ENCODE measurements at places on chromosomes 6 and 20. TPM values are rescaled to one million over a fixed set of nuclear protein-coding genes. Genes with fewer than 3 reads are reported as not detected.
A peak's percentile ranks its signal among the peaks of the same experiment; 100 is the strongest.

The RFX6 gene
- total RNA-seq: not detected

The DEFB132 gene
- total RNA-seq: not detected

The SLC22A23 gene
- 38.4 TPM for total RNA-seq

The GPLD1 gene
- 5.3 TPM for total RNA-seq

The KHDC1 gene
- total RNA-seq: 4.3 TPM

- no peak overlapping the region for H3K27ac ChIP-seq
- no peak for DNase-seq
- H3K4me1 ChIP-seq: no peaks in the 10 kb centered on the region
- no peak overlapping the region for H3K4me3 ChIP-seq
Observed at GRCh38 chr6:79656134-79656533, 25.0 kb downstream of the SH3BGRL2 start.

GRCh38 chr6:109052018-109052651 lies 42.5 kb downstream of the SESN1 start:
- DNase-seq: no peak
- no peak overlapping the region for H3K4me3 ChIP-seq
- H3K36me3 ChIP-seq: no peaks in the 10 kb centered on the region
- peaks cover 3% of the 10 kb centered on the region for H3K4me1 ChIP-seq
- no peak overlapping the region for H3K27ac ChIP-seq

- H3K36me3 ChIP-seq: no peaks in the 10 kb centered on the region
- no peak for DNase-seq
- no peak overlapping the region for H3K4me3 ChIP-seq
- H3K4me1 ChIP-seq: peaks cover 20% of the 10 kb centered on the region
- no peak overlapping the region for H3K27ac ChIP-seq
- no peaks in the 10 kb centered on the region for H3K27me3 ChIP-seq
Observed at GRCh38 chr6:169933251-169933821, 181.9 kb downstream of the ERMARD start.

- H3K27me3 ChIP-seq: no peaks in the 10 kb centered on the region
- H3K27ac ChIP-seq: no peak overlapping the region
- no peaks in the 10 kb centered on the region for H3K36me3 ChIP-seq
- no peak for DNase-seq
Observed at GRCh38 chr20:14312001-14312400, 25.4 kb downstream of the FLRT3 start.

- H3K27me3 ChIP-seq: no peaks in the 10 kb centered on the region
- no peaks in the 10 kb centered on the region for H3K36me3 ChIP-seq
- no peak overlapping the region for H3K4me3 ChIP-seq
- no peak overlapping the region for H3K27ac ChIP-seq
Observed at GRCh38 chr6:70459235-70459634, 45.9 kb downstream of the FAM135A start.

- H3K27ac ChIP-seq: no peak overlapping the region
- no peaks in the 10 kb centered on the region for H3K36me3 ChIP-seq
- no peak overlapping the region for H3K4me3 ChIP-seq
- H3K4me1 ChIP-seq: no peaks in the 10 kb centered on the region
- DNase-seq: no peak
Observed at GRCh38 chr6:160190081-160190480, 68.5 kb downstream of the SLC22A1 start.

- H3K4me3 ChIP-seq: no peak overlapping the region
- no peaks in the 10 kb centered on the region for H3K4me1 ChIP-seq
- no peak overlapping the region for H3K27ac ChIP-seq
- no peaks in the 10 kb centered on the region for H3K27me3 ChIP-seq
- no peaks in the 10 kb centered on the region for H3K36me3 ChIP-seq
Observed at GRCh38 chr6:90249458-90249857, 47.2 kb downstream of the BACH2 start.

DNA sequence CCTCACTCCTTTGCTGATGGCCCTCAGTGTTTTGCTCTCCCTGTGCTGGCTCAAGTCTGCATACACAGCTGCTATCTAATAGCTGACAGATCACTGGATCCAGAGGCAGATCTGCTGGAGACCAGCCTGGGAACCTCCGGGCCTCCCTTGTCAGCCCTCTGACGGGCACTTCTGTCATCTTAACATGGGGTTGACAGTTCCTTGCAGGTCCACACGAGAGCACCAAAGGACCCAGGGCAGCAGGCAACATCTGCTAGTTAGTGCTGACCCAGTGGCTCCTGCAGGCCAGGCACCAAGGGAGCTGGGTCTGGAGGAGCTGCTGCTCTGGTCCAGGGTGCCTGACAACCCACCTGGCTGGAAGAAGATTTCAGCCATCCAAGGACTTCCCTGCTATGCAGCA lies 208.1 kb downstream of the UST start:
- DNase-seq: no peak
- no peaks in the 10 kb centered on the region for H3K4me1 ChIP-seq
- no peak overlapping the region for H3K27ac ChIP-seq
- H3K27me3 ChIP-seq: no peaks in the 10 kb centered on the region

GRCh38 chr6:57130661-57131177 lies 40.7 kb downstream of the ZNF451 start:
- no peak overlapping the region for H3K4me3 ChIP-seq
- no peak for DNase-seq
- H3K27ac ChIP-seq: no peak overlapping the region
- H3K4me1 ChIP-seq: no peaks in the 10 kb centered on the region
- H3K27me3 ChIP-seq: no peaks in the 10 kb centered on the region

- H3K4me1 ChIP-seq: no peaks in the 10 kb centered on the region
- H3K27ac ChIP-seq: no peak overlapping the region
- H3K36me3 ChIP-seq: no peaks in the 10 kb centered on the region
- no peak overlapping the region for H3K4me3 ChIP-seq
Observed at GRCh38 chr6:45156075-45156474, 172.1 kb upstream of the RUNX2 start.

- H3K4me3 ChIP-seq: no peak overlapping the region
- H3K27ac ChIP-seq: no peak overlapping the region
- H3K4me1 ChIP-seq: no peaks in the 10 kb centered on the region
- H3K36me3 ChIP-seq: no peaks in the 10 kb centered on the region
- no peaks in the 10 kb centered on the region for H3K27me3 ChIP-seq
- no peak for DNase-seq
Observed at GRCh38 chr6:151723152-151723551, 84.3 kb upstream of the ESR1 start.

DNA sequence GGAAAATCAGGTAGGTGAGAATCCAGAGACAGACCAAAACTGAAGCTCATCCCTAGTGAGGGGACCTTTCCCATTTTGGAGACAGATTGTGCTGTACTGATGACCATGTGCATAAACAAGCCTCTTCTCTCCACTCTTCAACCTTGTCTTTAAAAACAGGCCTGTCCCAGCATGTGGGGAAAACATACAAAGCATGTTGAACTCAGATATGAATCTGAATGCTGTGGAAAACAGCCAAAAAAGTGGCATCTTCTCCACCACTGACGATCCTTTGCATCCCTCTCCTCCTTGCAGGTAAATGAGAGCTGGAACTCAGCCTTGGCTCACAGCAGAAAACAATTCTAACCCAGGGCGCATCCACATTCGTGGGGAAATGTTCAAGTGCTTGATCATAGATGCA lies 123.7 kb upstream of the FOXQ1 start:
- H3K4me3 ChIP-seq: no peak overlapping the region
- H3K36me3 ChIP-seq: no peaks in the 10 kb centered on the region
- H3K27ac ChIP-seq: no peak overlapping the region

DNA sequence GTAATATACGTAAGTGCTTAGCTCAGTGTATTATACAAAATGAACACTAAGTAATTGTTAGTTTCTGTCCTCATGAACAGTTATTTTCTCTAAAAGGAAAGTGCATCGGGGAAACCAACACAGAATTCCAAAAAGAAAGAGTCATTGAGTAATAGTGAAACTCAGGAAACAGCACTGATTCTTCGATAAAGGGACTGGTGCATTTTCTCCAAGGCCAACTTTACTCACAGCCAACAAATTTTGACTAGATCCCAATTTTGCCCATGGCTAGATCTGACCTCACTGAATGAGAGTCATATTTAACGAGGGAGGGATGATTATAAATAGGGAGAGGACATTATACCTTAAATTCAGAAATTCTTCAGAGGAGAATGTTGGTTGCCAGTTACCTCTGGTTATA lies 390.9 kb upstream of the NRSN1 start:
- H3K27ac ChIP-seq: no peak overlapping the region
- H3K4me3 ChIP-seq: no peak overlapping the region
- no peaks in the 10 kb centered on the region for H3K27me3 ChIP-seq
- no peak for DNase-seq

DNA sequence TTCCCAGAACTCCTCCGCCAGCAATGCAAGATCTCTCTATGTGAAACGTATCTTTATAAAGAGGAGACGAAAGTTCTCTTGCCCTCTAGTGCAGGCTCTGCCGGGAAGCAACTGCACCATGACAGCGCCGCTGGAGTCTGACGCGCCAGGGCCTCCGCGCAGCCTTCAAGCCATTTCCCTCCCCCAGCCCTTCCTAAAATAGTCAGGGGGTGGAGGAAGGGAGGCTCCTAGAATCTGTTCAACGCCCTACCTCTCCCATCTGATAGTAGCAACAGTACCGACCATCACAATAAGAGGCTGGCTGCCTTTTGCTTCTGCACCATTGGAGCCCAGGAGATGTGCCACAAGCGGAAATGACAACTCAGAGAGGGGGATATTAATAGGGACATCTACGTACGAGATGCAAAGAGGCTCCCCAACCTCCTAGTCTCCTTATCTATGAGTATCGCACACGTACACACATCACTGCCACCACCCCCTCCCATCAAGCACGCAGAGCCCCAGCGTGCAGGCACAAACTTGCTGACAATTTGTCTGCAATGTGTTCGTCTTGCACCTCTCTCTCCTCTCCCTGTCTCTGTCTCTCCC lies 1.0 kb downstream of the SYNE1 start:
- H3K4me3 ChIP-seq: peak overlapping the region; percentile 59
- H3K27me3 ChIP-seq: peaks cover 38% of the 10 kb centered on the region
- DNase-seq: no peak
- no peaks in the 10 kb centered on the region for H3K36me3 ChIP-seq

- H3K27ac ChIP-seq: no peak overlapping the region
- H3K4me3 ChIP-seq: no peak overlapping the region
- no peak for DNase-seq
- no peaks in the 10 kb centered on the region for H3K27me3 ChIP-seq
Observed at GRCh38 chr6:49522710-49523593, 23.2 kb downstream of the GLYATL3 start.

DNA sequence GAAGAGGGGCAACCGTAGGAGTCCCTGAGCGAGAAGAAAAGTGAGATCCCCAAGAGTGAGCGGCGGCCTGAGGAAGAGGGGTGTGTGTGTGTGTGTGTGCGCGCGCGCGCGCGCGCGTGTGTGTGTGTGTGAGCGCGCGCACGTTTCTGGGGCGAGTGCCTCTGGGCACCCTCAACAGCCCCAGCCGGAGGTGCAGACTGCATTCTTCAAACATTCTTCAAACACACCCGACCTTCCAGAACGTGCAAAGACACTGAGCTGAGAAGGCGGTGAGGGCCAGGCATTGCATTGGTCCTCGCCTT lies 76.2 kb upstream of the FOXP4 start:
- H3K27ac ChIP-seq: no peak overlapping the region
- peak overlapping the region; percentile 31 for H3K4me3 ChIP-seq
- H3K4me1 ChIP-seq: peaks cover 21% of the 10 kb centered on the region

DNA sequence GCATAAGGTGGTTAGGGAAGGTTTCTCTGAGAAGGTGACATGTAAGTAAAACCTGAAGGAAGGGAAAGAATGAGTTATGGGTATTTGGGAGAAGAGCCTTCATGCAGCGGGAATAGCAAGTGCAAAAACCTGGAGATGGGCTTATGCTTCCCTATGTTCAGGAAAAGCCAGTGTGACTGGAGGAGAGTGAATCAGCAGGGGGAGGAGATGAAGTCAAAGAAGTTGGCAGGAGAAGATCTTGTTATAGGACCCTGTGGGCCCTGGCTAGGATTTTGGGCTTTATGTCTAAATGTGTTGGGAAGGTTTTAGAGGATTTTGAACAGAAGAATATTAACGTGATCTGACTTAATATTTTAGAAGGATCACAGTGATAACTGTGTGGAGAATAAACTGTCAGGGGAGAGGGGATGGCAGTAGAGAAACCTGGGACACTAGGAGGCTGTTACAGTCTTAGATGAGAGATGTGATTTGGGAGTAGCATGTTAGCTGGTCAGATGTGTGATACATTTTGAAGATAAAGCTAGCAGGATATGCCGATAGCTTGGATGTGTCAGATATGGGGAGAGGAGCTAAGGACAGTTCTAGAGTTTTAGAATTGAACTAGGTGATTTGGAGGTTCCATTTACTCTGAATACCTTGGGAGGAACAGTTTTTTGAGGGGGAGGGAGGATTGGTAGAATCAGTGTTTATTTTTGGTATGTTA lies 41.0 kb downstream of the PHF3 start:
- no peaks in the 10 kb centered on the region for H3K36me3 ChIP-seq
- no peaks in the 10 kb centered on the region for H3K27me3 ChIP-seq
- H3K27ac ChIP-seq: no peak overlapping the region
- H3K4me1 ChIP-seq: peaks cover 2% of the 10 kb centered on the region
